ENCODE measurements at places on chromosomes 1 and 21.

DNA sequence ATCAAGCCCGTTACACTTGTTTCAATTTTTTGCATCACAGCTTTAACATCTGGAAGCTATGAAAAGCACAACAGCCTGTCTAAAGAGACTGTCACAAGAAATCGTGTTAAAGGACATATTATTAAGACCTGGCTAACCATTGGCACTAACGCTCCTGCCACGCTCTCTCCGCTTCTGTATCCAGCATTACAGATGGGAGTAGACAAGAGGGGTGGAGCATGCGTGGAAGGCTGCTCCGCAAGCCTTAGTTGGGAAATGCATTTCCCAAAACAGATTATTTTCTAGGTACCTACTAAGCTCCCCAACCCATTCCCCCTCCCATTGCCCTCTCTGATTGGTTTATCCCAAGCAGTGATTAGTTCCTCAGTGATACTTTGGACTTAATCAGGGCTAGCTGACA, 72.4 kb downstream of the NTNG1 start:
- no peak for DNase-seq

DNA sequence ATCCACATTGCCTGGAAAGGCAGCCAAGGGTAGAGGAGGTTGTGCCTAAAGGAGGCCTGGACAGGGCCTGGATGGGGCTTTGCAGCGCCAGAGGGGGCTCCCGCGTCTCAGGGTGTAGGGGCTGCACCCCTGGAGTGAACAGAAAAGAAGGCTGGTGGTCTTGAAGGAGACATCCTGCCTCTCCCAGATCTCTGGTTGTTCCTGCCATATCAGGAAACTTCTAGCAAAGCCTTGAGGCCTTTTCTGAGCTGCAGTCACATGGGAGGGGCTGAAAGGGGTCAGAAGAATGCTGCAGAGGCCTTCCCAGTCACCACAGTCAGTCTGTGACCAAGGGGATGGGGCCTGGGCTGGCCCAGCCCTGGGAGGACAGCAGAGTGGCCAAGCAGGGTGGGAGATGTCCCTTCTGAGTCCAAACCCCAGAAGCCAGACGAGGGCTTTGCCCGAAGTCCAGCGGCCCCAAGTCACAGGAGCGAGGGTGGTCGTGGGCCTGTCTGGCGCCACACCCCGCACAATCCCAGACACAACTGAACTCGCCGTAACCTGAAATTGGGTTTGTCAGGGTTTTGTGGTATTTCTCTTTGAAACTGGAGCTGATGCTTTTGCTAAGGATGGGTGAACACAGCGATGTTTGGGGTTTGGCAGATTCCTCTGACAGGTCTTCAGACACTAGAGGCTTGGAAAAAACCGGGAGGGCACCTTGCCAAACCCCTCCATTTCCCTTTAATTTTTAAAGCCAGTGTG, 29.6 kb downstream of the SIM2 start:
- DNase-seq: no peak

DNA sequence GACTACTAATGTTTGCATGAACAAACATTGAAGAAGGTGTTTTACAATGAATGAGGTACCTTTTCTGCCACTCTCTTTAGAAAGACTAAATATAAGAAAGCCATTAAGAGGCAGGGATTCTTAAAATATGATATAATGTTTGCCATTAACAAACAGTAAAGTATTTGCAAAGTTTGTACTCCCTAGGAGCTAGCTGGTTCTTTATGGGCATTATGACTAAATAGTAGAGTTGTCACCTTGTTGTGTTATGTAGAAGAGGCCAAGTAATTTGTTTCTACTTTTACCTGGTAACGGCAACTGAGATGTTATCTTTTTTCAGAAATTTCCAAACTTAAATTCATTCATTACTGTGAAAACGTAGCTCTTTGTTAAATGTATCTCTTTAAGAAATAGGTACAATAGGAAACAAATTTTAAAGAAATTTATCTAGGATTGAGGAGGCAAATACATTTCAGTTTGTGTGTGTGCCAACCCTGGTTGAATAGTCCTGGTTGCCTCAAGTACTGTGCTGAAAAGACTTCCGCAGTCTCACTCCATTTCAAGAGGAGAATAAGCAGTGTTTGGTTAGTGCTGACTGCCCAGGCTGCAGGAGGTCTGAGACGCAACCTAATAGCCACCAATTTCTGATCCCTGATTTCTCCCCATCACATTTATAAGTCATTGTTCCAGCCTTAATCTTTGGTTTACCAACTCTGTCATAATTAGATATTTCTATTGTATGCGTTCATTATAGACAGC, 52.1 kb downstream of the WDR3 start:
- no peak for DNase-seq

- no peak for DNase-seq
Observed at GRCh38 chr1:94334764-94335163, 83.4 kb upstream of the ABCD3 start.

All from stimulated activated CD8-positive, alpha-beta memory T cell treated with anti-CD3 and anti-CD28 coated beads, Interleukin-2, amount 100 ng/mL, for 1 hour (primary cell).